ENCODE measurements at places on chromosomes 6 and 20.

GRCh38 chr6:17448165-17448564 is 54.8 kb downstream of the CAP2 start:
- DNase-seq, result peak; percentile 37

DNA sequence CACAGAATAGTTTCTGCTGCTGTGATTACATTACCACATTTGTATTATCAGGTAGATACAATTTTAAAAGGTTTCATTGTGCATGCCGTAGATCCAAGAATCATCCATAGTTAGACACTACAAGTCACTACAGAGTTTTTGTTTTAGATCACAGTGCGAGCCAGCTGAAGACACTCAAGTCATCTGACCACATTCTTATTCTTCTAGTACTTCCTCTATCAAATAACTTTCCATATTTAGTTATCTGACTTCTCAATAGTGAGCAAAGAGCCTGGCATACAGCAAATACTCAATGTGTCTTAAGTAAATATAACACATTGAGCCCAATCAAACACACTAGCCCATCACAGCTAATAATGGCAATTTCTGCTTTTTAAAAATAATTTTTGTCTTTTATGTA is 195.4 kb downstream of the ASCC3 start:
- DNase-seq, result no peak

DNA sequence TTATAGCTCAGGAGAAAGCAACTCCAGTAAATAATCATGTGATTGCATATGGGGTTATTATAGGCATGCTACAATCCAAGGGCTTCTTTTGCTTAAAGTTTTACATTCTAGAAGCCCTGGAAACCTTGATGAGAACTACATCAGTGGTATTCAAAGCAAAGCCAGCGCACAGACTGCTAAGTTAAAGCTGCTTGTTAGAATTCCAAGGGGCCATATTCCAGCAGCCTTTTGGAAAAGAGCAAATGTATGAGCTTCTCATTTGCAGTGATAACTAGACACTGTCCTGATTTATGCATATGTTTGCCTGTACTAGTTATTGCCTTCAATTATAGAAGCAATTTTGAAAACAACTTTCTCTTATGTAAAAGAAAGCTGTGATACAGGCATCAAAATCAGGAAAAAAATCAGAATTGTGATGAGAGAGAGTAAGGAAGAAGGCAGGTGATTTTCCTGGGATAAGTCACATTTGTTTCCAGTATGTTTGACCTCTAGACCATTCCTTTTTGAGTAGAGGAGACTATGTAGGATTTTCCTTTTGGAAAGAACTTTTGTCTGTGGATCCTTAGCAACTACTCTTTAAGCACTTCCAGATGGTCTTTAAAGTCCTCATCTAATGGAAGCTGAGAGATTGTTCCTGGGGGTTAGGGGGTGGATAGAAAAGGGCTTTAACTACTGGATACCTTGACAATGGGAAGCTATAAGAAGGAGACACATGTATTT is 159.2 kb downstream of the PLCB4 start:
- no peak for DNase-seq

DNA sequence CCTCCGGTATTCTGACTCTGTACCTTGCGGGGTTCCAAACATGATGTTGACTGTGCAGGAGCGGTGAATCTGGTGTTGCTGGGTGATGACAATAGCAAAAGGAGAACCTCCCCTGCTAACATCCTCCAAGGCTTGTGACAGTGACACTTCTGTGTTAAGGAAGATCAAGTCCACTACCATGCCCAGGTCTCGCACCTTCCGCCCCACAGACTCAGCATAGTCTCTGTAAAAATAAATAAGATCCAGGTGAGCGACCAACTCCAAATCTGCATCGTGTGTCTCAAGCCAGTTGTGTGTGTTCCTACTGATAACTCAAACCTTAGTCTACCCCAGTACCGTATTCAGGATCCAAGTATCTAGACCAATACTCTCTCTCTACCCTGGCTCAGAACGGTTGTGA is 24.8 kb downstream of the NCOA5 start:
- DNase-seq, result no peak

- peak; percentile 78 for DNase-seq
Observed at GRCh38 chr6:52509281-52510212, 67.3 kb downstream of the TRAM2 start.

- DNase-seq, result no peak
Observed at GRCh38 chr6:139647016-139647415, 272.6 kb upstream of the CITED2 start.

GRCh38 chr6:121584586-121585369 is 149.3 kb downstream of the GJA1 start:
- peak; percentile 38 for DNase-seq

DNA sequence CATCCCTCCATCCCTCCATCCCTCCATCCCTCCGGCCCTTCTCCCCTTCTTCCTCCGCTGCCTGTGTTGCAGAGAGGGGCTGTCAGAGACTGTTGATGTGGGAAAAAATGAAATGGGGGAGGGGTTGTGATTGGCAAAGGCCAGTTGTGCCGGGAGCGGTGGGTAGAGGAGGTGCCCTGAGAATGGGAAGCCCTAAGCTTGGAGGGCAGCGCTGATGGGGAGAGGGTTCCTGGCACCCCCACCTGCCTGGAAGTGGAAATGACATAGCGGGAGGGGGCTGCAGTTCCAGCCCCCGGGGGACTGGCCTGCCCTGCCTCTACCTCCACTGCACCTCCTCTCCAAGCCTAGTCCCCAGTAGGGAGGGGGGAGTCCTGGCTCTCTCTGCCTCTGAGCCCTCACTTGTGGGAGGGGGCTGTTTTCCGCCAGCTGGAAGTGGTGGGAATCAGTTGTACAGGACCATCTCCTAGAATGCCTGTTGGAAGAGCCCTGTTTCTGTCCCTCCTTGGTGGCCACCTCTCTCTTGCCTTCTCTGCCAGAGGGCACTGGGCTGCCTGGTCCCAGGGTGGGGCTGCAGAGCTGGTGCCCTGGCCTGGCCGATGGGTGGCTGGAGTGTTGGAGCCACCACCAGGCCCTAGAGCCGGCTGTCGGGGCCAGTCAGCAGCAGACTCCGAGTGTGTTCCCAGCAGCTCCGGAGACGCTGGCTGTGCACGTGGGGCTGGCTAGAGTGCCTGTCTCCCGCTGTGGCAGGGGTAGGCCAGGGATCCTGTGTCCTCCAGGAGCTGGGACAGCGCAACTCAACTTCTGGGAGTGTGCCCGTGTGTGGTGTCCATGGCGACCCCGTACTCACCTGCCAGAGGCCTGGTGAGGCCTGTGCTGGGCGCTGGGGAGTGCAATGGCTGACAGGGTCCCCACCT is 1.5 kb downstream of the DLGAP4 start:
- DNase-seq, result no peak

GRCh38 chr6:43804550-43805223 is 34.7 kb downstream of the VEGFA start:
- no peak for DNase-seq

GRCh38 chr6:34489207-34489805 is 23.4 kb downstream of the PACSIN1 start:
- no peak for DNase-seq

- DNase-seq, result no peak
Observed at GRCh38 chr20:19967445-19967844, 49.7 kb upstream of the NAA20 start.

DNA sequence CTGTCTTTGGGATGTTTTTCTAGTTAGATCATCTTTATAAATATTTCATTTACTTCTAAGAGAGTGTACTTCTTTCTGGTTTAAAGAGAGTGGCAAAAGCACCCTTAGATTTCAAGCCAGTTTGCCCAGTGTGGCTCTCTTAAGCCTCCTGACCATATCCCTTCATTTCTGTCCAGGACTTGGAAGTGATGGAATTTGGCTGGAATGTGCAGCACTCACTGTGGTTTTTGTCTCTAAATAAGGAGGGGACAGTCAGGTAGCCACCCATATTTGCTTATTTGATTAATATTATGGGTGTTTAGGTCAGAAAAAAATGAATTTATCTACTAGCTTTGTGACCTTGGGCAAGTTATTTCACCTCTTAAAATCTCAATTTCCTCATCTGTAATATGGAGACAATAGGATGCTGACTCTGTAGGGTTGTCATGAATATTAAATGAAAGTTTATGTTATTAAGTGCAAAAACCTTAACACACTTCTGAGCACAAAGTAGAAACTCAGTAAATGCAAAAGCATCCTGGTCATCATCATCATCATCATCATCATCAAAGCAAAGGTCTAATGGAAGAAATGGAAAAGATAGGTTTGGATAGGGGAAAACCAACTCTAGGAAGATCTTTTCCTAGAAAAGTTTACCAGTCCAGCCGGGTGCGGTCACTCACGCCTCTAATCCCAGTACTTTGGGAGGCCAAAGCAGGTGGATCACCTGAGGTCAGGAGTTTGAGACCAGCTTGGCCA is 3.1 kb downstream of the CRYBG1 start:
- DNase-seq, result no peak

DNA sequence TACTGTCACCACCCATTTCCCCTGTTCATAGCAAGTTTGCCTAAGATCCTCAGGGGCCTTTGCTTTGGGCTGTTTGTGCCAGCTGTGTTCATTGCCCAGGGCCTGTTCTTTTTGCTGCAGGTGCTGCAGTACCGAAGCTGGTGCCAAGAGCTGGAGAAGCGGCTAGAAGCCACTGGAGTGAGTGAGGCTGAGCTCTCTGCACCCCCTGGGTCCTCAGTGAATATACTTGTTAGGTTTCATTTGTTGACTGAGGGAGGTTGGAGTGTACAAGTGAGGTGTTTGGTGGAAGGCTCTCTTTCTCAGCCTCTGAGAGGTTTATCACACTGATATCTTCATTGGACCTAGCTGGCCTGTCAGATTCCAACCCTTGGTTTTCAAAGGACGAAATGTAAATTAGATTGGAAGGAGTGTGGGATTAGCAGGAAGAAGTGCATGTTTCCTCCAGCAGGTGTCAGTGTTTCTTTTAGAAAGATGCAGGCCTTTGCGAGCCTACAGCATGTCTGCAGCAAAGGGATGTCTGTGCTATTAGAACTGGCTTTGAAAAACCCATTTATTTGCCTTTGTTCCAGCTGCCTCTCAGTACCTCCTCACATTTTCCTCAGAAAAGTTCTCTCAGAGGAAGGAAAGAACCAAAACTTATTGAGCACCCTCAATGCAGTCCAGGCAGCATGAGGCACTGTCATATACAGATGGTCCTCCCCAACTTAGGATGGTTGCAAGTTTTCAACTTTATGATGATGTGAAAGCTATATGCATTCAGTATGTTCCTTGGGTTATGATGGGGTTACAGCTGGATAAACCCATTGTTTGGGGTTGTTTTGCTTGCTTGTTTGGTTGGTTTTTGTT is 8.3 kb downstream of the CEP250 start:
- DNase-seq, result peak; percentile 63

- DNase-seq, result no peak
Observed at GRCh38 chr6:4487538-4487937, 288.7 kb upstream of the CDYL start.

DNA sequence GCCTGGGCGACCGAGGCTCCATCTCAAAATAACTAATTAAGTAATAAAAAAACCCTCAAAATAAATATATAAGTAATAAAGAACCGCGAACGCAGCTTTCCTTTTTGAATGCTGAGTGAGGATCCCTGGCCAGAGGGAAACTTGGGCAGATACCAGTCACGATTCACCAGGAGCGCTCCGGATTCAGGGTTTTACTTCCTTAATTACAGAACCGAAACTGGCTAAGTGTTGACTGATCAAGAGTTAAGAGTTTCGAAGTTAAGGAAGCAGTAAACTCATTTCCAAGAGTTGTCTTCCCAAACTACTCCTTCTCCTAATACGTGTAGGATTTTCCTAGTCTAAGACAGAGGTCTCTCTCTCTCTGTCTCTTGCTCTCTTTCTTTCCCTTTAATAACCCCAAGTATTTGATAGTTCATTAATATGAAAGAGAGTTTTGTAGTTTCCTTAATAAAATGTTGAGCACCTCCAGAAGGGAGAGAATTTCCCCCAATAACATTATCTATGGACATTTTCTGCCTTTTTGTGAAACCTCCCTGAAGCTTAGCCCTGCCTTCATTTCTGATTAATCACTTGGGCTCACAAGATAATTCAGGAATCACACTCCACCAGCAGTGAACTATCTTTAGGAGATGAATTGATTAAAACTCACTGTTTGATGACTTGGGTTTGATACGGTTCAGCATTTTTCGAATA is 61.4 kb upstream of the ZNF217 start:
- no peak for DNase-seq

DNA sequence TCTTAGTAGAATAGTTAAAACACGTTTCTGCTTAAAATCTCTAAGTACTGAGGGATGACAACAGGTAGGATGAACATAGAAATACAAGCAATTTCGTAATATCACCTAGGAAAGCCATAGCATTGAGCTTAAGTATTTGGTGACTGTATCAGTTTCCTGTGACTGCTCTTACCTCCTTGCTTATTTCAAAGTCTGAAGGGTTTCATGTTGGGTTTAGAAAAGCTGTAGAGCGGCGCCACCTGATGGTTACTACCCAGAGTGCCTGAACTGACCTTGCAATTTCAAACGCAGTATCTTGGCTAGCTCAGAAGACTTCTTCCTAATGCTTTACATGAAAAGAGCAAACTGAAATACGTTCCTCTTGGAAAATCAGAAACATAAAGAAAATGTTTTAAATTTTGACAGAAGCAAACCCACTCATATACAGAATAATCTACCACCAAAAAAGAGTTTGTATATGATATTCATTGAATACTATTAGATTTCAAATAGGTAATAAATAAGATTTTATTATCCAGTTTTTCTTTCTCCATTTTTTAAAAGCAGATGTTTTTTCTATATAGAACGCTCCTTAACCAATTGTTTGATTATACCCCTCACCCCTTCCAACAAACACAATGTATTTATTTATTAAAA is 82.3 kb upstream of the RIPOR2 start:
- peak; percentile 32 for DNase-seq

DNA sequence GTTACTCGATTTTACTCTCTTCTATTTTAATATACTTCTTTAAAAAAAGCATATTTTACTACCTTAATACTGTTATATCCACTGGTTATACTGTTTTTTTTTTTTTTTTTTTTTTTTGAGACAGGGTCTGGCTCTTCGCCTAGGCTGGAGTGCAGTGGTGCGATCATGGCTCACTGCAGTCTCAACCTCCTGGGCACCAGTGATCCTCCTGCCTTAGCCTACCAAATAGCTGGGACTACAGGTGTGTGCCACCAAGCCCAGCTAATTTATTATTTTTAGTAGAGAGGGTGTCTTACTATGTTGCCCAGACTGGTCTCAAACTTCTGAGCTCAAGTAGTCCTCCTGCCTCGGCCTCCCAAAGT is 170.7 kb downstream of the DOK5 start:
- no peak for DNase-seq

DNA sequence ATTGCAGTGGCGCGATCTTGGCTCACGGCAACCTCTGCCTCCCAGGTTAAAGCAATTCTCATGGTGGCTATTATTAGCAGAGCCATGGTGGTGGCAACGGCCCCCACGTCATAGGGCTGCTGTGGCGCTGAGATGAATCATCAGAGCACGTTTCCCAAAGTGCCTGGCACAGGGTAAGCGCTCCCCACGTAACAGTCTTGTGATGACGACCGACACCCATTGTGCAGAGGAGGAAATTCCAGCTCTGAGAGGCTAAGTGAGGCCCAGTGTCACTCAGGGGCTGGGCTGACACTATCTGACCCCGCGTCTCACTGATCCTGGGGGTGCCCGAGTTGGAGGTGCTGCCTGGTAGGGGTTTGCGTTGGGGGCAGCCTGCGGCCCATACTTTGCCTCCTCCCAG is 16.2 kb downstream of the SUN5 start:
- DNase-seq, result no peak

GRCh38 chr6:130222775-130223174 is at the start of gene SAMD3:
TSS of gene SAMD3 (minus strand) at chr6:130222951. CDS start at chr6:130215273, 7,678 bp downstream.
- DNase-seq, result no peak

All from HFFc6 (cell line).